ENCODE measurements at places on chromosomes 16 and 17.

DNA sequence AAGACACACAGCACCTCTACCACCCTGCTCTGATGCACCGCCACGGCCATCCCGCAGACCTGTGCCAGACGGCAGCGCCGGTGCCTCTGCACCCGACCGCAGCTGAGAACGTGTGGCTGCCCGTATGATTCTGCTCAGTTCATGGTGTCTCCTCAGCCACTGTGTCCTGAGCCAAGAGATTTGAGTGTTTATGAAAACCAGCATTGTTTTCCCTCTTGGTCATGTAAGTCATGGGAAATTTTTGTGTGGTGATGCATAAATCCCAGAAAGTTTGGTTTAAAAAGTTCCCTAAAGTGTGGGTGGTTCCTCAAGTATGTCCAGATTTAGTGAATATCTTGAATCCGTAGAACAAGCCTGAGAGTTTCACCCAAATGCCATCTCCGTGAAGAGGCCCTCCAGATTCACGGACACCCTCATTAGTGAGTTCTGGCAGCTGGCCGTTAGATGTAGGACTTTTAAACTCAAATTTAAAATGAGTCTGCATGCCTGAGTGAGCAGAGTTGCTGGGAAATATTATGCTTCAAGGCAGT lies 57.6 kb downstream of the CDRT4 start:
- H3K36me3 ChIP-seq, result no peaks in the 10 kb centered on the region
- peak overlapping the region; percentile 67 for H3K4me3 ChIP-seq
- DNase-seq, result peak; percentile 98
- peaks cover 27% of the 10 kb centered on the region for H3K4me1 ChIP-seq

DNA sequence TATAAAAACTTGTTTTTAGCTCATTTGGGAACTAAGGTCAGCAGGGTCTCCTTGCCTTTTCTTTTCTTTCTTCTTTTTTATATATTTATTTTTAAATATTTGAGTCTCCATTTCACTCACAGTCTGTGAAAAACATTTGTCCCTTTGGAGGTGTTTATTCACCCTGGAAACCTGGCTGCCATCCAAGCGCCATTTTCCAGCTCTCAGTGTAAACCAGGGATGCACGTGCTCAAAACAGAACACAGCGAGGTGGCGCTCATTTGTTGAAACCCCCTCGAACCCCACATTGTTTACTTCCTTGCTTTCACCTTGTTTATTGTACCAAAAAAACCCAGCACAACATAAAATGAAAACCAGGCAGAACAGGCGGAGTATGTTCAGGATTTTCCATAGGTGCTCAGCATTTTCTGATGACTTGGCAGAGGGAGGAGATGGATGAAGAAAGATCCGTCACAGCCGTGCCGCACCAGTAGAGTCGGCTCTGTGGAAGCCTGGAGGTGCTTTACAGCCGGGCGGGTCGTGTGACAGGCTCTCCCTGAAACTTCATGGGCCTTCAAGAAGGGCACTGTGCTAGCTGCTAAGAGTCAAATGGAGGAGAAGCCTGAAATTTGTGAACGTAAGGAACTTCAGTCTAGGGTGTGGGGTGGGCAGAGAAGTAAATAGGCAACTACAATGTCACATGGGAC lies 284.4 kb downstream of the FOXL1 start:
- H3K36me3 ChIP-seq, result no peaks in the 10 kb centered on the region
- H3K4me3 ChIP-seq, result no peak overlapping the region
- peaks cover 54% of the 10 kb centered on the region for H3K27me3 ChIP-seq
- no peaks in the 10 kb centered on the region for H3K4me1 ChIP-seq
- DNase-seq, result no peak

GRCh38 chr17:67602974-67603373 lies 114.8 kb upstream of the NOL11 start:
- no peaks in the 10 kb centered on the region for H3K4me1 ChIP-seq
- no peak overlapping the region for H3K4me3 ChIP-seq
- no peaks in the 10 kb centered on the region for H3K36me3 ChIP-seq
- H3K27me3 ChIP-seq, result no peaks in the 10 kb centered on the region
- H3K27ac ChIP-seq, result no peak overlapping the region

GRCh38 chr17:65099941-65100315 lies 37.2 kb upstream of the RGS9 start:
- H3K27ac ChIP-seq, result peak overlapping the region; percentile 43
- no peaks in the 10 kb centered on the region for H3K27me3 ChIP-seq
- DNase-seq, result peak; percentile 88
- H3K4me3 ChIP-seq, result peak overlapping the region; percentile 69

DNA sequence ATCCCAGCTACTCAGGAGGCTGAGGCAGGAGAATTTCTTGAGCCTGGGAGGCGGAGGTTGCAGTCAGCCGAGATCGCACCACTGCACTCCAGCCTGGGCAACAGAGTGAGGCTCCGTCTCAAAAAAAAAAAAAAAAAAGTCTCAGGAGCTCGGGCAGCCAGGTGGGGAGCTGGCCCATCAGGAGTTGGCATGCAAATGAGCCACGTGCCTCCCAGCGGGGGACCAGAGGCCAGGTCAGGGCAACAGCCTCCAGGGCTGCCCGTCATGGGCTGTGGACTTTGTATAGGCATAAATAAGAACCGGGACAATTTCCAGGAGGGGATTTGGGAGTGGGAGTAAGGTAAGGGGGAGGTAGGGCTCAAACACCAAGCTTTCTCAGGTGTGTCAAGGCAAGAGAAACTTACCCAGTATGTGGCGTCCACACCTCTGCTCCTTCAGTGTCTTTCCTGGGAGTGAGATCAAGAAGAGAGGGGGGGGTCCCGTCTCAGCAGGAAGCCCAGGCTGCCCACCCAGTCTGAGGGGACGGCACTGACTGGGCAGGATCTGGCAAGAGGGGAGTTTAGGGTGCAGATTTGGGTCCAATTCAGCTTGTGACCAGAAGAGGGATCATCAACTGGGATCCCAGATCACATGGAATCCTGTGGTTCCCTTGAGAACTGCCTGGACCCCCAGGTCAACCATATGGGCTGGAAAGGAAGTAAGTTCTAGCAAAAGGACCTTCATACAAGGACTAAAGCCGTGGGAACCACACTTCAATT lies 22.3 kb upstream of the G6PC1 start:
- no peak overlapping the region for H3K27ac ChIP-seq
- H3K4me1 ChIP-seq, result no peaks in the 10 kb centered on the region
- peaks cover 28% of the 10 kb centered on the region for H3K27me3 ChIP-seq
- H3K36me3 ChIP-seq, result no peaks in the 10 kb centered on the region
- no peak for DNase-seq

DNA sequence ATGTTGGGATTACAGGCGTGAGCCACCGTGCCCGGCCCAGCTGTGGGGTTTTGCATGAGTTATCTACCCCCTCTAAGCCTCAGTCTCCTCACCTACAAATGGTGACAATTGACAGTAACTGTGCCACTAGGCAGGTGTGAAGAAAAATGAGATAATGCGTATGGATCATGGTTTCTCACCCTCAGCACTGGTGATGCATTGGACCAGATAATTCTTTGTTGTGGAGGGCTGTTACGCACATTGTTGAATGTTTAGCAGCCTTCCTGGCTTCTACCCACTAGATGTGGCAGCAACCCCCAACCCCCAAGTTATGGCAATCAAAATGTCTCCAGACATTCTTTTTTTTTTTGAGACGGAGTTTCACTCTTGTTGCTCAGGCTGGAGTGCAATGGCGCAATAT lies 9.0 kb upstream of the HAPSTR1 start:
- no peaks in the 10 kb centered on the region for H3K36me3 ChIP-seq
- H3K4me1 ChIP-seq, result peaks cover 6% of the 10 kb centered on the region
- no peak for DNase-seq
